ENCODE measurements at places on chromosomes 1 and 21. TPM values are rescaled to one million over a fixed set of nuclear protein-coding genes. Genes with fewer than 3 reads are reported as not detected.

RIPPLY3 gene
- 2.1 TPM for polyA plus RNA-seq

DNA sequence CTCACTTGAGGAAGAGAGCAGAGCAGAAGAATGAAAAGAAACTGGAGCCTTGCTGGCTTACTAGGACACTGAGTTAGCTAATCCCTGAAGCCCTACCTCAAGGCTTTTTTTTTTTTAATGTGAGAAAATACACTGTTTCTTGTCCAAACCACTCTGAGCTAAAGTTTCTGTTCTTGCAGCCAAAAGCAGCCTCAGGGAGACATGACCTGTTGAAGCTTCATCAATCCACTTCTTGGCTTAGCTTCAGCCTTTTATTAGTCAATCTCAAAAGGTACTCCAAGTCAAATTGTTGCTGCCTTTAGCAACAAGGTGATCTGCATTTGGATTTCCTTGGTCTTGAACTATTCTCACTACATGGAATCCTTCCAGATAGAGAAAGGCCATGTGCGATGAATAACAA is 33.7 kb downstream of the CCDC185 start:
- DNase-seq: no peak

GRCh38 chr1:87642581-87643221 is 314.0 kb downstream of the LMO4 start:
- DNase-seq: no peak

DNA sequence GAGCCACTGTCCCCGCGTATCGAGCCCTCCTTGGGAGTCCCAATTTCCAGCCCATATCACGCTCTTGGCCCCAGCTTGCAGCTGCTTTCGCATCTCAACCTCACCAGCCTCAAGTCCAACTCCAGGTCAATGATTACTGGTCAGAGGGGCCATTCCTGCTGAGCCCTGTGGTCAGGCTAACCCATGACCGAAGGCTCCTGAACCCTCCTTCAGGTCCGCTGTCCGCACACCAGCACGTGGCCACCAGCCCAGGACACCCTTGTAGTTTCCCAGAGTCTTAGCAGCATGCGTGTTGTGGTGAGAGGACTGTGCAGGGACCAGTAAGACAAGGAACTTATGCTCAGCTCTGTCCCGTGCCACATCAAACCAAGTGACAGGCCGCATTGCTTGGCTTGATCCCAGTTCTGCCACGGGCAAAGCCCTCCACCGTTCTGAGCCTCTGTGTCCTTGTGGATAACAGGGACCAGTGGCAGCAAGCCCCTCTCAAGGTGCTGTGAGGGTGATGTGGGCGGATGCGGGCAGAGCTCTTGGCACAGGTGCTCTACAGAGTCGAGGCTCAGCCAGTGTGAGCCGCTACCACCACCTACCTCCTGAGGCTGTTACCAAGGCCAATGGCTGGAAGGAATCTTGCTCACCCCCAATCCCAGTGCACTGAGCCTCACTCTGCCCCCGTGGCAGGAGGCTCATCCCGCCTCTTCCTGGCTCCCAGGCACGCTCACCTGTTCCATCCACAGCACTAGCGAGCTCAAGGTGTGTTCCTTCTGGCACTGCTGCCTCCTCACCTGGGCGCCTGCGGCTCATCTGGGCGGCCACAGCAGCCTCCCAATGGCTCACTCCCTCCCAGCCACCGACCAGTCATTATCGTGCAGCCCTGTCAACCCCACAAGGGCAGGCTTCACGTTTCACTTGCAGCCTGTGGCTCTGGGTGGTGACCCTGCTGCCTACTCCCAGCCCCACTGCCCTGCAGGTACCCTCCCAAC is 20.4 kb downstream of the KRTAP10-1 start:
- DNase-seq: no peak

DNA sequence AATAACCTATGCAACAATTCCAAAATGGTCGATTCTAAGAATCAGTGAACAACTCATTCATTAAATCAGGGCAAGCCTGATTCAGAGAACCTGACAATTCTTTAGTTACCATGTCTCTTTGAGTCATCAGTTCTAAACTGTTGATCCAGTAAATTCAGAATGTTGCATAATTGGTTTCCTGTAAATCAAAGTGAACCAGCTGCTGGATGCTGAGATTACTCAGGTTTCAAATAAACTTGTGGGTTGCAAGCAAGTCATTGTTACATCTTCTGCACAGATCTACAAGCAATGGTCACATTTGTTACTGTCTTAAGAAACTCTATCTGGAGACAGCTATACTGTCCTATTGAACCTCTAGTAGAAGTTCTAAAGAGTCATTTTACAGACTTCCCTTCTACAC is 16.5 kb downstream of the PLA2G2D start:
- no peak for DNase-seq

DNA sequence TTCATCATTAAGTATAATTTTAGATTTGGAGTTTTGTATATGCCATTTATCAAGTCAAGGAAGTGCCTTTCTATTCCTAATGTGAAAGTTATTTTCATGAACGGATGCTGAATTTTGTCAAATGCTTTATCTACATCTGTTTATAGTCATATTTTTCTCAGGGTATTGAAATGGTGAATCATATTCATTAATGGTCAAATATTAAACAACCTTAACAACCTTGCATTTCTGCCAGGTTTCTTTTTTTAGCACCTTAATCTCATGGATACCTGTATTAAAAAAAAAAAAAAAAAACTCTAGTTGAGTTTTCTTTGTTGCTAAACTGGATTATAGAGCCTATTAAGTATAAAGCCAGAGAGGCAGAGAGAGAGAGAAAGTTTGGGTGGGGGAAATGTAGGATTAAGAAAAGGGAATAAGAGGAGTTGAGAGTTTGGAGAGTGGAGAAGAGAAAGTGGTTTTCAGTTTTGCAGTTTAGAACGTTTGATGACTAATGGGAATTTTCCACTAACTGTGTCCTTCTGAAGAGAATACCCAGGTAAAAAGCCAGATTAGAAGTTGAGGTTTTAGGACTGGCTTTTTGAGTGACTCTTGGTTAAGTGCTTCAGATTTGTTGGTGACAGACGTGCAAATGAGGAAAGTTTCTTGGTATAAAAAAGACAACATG is 305.0 kb downstream of the HLX start:
- no peak for DNase-seq
